ENCODE measurements at places on chromosomes 2 and 18. TPM values are rescaled to one million over a fixed set of nuclear protein-coding genes. Genes with fewer than 3 reads are reported as not detected.

Gene RND3
- total RNA-seq: 119 TPM

Gene TM4SF20
- not detected for total RNA-seq

Gene TDRD15
- 0.14 TPM for total RNA-seq

Gene SPATA3
- total RNA-seq: not detected

DNA sequence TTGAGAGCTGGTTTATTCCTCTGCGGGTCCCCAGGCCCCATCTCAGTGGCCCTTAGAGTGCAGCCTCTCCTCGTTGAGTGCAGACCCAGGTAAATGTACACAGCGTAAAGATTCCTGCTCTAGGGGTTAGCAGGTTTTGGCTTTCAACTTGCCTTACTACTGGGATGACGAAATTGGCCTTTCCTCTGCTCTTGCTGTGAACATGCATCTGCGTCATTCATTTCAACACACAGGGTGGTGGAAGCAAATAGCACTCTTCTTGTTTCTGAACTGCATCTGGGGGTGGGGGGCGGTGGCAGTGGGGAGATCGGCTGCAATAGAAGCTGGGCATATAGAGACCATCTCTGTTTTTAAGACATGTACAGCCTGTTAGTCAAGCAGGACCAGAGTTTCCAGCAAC is 16.5 kb upstream of the SLC16A14 start:
- no peak for DNase-seq

DNA sequence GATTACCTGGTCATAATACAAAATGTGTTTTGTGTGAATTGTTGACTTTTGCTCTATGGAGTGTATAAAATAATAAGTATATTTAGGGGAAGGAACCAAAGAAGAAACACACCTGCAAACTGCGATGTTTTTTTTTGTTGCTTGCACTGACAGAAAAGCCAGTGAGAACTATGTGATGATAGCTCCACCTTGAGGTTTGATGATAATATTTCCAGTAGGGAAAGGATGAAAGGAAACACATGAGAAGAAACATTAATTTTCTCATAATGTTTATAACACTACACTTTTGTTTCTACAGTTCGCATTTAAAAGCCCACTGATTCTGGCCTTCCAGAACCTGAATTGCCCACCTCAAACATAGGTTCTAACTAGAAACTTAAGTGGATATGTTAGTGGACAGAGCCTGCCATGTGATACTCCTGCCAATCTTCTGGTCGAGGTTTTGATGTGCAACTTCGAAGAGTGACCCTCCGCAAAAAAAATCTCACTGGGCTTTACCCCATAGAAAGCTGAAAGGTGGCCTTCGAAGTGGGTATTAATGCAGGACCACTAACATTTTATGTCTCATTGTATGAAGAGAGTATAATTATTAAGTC is 476.4 kb upstream of the SPHKAP start:
- no peak for DNase-seq

DNA sequence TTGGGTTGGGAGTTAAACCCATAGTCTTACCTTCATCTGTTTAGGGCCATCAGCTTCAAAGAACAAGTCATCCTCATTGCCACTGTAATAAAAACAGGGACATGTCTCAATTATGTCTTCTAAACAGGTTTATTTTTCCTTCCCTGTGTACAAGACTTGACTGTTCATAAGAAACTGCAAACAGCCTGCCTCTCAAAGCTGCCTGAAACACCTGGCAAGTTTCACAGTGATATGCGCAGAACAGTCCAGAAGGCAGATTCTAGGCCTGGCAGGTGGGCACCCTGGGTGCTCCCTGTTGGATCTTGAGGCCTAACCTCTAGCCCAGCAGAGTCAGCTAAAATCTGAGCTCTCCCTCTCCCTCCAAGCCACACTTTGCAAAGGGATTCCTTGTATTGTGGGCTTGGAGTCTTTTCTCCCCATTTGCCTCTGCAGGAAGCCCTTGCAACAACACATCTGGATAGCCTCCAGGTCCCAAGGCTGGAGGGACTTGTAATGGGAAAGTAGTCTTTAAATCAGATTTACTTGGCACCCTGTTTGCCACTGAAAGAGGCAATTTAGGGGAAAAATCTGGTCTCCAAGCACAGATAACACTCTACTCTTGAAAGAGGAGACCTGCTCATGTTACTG is 930 bp downstream of the IL1B start:
- DNase-seq: no peak

DNA sequence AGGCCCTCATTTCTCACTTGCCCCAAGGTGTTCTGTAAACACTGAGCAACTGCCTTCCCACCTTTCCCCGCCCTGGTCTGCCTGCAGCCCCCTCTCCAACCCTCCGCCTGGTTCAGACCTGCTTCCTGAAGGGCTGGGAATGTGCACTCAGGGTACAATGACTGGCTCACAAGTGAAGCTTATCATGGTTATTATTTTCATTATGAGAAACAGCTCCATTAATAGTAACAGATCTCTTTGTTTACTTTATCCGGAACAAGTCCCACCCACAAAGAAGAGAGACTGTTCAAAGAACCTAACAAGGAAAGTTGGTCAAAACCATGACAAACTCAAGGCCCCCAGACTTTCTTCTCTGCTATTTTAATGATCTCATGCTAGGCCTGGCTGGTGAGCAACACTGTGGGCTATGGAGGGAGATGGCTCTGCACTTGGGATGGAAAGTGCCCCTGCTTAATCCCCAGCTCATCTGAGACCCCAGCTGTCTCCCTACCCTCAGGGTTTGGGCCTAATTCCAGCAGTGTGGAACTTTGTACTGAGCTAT is 36.7 kb downstream of the ARHGAP25 start:
- DNase-seq: no peak

- DNase-seq: no peak
Measured at GRCh38 chr2:122955776-122956175, 1069.3 kb upstream of the CNTNAP5 start.

DNA sequence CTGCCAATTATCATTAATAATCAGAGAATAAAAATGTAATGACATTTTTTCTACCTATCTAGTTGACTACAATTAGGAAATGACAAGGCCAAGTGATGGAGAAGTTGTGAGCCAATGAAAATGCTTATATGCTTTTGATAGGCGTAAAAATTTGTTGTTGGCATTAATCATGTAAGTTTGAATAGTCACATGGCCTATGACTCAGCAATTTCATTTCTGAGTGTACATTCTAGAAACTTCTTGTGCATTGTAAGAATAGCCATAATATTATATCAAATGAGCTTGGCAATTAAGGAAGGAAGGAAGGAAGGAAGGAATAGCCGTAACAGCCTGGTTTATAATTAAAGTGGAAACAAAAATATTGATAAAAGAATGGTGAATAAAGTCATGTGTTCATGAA is 179.9 kb downstream of the PTH2R start:
- DNase-seq: no peak

DNA sequence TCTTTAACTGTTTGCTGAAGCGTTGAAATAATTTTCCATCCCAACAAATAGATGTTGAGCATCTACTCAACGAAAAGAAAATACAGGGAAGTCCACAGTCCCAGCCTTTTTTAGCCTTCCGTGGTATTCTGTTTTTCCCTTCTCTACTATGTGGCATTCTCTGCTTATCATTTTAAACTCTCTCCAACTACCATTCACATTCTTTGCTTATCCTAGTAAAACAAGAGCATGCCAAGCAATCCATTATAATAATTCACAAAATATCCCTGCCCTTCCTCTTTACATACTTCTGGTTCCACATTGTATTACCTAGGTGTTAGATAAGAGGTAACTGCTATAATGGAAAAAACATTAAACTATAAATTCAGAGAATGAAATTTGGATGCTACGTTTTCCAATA is 1.6 kb upstream of the SESTD1 start:
- DNase-seq: no peak

Data from thoracic aorta (tissue), 2 donors.